ENCODE measurements at places on chromosomes 7 and 10.

GRCh38 chr10:75826846-75827245 lies 395.4 kb downstream of the LRMDA start:
- no peak for DNase-seq

DNA sequence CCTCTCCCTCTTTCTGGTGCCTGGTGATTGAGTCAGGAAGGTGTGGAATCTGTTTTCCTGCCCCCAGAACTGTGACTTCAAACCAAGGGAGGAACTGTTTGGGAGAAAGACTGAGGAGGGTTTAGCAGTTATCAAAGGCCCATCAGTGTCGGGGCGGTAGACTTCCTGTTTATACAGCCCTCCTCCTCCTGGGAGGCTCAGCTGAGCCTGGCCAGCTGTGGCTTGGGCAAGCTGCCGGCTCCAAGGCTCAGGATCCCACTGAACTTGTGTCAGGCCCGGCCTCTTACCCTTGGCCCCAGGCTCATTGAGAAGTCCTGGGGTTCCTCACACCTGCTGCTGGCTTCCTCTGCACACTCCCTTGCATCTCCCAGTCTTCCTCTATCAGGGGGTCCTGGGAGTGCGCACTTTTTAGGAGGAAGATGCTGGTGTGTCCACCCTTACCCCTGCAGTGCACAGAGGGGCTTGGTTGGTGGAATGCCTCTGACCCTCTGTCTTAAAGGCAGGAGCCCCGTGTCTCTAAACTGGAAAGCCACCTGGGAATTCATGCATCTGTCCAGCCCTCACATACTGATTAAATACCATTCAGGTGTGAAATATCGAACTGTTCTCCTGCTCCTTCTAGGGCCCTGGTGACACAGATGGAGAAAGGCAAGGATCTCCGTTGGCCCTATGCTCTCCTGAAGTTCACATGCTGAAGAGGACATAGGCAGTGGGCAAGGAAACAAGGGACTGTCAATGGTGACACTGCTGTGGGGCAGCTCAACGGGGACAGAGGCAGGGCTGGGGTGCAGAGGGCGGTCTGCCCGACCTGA lies 32.4 kb downstream of the CXCL12 start:
- DNase-seq: no peak

- DNase-seq: no peak
Measured at GRCh38 chr10:24494777-24495176, 228.9 kb downstream of the ARHGAP21 start.

DNA sequence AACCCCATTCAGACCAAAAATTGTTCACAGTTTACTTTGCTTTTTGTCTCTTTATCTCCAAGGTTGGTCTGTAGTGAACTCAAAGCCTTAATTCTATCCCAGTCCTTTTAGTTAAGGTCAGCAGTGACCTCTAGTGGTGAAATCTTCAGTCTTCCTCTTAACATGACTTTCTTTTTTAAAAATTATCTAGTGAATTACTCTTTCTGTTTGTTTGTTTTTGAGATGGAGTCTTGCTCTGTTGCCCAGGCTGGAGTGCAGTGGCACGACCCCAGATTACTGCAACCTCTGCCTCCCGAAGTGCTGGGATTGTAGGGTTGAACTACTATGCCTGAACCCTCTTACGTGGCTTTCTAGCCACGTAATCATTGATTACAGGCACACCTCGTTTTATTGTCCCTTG lies 25.0 kb downstream of the ZNF487 start:
- DNase-seq: peak; percentile 71

DNA sequence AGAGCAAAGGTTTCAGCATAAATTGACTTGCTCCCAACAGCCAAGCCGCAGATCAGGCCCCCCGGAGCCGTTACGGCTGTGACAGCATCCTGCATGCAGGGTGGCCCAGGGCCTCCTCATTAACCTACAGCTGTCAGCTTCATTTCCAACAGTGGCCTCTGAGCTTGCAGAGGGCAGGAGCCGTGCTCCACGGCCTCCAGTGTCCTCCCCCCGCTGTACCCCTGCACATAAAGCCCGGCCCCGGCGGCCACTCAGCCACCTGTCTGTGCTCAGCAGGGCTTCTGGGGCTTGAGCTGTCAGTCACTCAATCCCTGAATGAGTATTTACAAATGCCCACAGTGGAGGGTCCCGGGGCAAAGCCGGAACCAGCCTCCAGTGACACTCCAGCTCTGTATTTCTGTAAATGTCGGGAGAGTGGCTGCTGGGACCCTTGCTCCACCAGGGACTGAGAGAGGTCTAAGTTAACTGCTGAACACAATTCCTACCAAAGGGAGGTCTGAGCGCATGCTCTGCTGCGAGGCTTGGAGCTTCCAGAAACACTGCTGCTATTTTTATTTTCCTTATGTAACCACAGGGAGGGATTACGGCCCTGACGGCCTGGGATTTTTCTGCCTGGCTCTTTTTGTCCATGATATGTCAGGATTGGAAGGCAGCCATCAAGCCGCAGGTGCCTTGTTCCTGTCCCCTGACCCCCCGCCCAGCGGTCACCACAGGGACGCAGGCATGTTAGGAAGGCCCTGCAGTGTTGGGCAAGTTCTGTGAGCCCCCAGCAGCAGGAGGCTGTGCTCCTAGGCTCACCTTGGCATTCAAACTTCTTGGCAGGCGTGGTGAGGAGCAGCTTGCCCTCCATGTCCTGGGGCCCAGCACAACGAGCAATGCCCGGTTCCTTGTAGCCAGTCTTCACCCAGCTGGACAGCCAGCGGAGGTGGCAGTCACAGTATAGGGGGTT lies 165.0 kb downstream of the SLIT1 start:
- DNase-seq: peak; percentile 12

DNA sequence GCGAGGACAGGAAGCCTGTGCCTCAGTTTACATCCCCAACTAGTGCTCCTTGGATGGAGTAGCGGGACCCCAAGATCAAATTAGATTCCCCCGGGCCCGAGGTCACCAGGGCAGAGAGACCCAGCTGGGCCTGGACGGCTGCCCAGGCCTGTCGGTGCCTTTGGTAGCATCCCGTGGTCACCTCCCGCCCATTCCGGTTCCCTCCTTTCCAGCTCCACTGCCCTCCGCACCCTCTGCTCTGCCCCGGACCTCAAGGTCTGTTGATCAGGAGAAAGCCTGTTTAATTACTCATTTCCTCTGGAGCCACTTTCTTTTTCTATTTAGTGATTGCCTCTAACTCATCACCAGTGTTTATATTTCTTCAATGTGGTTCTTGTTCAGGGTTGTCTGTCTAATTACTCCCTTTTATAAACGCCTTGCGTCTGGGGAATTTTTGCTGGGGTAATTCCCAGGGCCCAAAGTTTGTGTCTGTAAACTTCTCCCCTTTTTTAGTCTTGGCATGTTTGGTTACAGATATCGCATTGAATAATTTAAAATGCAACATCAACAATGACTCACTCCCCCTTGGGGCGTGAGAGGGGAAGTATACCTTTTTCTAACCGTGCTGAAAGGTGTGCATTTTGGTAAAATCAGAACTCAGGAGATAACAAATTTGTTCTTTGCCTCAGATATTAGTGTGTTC lies 1.9 kb downstream of the FOXK1 start:
- no peak for DNase-seq

DNA sequence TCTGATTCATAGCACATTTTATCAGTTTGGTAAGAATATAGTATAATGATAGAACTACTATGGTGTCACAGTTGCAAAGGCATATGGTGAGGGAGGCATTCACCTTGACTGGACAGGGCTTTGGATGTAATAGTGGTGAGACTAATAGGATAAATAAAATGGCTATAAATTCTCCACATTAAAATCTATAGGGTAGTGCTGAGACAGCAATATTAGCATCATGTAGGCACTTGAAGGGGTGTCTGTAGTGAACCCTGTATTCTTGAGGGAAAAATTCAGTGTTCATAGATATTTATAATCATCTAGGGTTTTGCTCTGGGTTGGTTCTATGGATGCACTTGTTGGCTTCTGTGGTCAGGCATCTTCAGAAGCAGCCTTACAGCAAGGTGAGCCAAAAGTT lies 59.3 kb upstream of the ICA1 start:
- DNase-seq: no peak

- DNase-seq: peak; percentile 17
Measured at GRCh38 chr7:131424219-131424822, 96.6 kb downstream of the MKLN1 start.

DNA sequence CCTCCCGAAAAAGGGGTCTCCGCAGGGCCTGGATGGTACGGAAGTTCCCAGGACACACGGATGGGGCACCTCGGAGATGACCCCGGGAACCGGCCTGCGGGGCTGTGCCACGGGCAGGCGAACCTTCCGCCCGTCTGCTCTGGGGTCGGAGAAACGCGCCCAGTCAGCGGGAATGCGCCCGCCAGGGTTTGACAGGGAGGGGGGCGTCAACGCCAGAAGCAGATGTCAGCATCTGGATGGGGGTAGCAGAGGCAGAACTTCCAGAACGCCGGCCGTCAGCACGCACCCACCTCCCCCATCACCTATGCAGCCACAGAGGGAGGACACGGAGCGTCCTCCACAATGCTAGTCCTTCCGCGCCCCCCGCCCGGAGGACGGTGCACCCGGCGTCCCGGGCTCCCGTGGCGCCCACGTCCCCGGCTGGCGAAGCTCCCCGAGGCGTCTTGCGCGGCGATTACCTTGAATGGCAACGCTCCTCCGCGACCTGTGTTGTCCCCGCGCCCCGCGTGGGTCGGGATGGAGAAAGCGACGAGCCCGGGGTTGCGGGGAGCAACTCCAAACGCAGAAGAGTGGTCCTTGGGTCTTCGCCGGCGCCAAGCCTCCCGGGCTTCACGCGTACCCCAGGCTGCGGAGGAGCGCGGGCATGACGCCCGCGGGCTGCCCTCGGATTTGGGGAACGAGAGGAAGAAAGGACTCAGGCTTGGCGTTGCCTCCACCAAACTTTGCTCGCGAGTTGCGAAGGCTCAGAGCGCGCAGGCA lies 561 bp downstream of the FGFR2 start:
- DNase-seq: no peak

DNA sequence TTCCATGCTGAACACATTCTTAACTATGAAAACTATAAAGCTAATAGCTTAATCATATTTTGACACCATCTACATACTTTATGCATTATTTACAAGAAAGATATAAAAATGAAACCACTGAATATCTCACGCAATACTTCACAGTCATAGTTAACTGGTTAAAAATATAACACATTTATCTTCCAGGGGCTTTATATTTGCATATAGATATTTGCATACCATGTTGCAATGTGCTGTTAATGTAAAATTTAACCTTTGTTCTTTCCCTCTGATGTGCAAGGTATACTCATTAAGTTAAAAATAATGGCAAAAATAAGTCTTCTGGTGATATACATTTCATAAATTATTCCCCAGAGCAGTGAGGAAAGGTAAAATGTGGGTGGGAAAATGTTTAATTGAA lies 76.9 kb upstream of the MGMT start:
- no peak for DNase-seq

GRCh38 chr7:77407906-77408305 lies 8.2 kb downstream of the GSAP start:
- no peak for DNase-seq

DNA sequence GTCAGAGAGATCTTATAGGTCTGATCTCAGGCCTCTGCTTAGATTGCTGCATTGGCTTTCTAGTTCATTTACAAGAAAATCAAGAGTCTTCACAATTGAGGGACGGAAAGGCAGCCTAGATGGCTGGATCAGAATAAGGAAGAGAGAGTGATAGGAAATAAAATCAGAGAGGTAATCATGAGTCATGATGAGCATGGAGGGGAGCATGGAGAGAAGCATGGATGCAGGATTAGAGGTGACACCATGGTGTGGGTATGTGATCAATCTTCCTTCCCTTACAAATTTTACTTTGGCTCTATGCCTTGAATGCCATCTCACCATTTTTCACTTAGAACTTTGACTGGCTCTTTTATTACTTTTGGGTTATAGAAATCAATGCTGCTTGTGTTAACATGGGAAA lies 1.4 kb downstream of the BCCIP start:
- no peak for DNase-seq

DNA sequence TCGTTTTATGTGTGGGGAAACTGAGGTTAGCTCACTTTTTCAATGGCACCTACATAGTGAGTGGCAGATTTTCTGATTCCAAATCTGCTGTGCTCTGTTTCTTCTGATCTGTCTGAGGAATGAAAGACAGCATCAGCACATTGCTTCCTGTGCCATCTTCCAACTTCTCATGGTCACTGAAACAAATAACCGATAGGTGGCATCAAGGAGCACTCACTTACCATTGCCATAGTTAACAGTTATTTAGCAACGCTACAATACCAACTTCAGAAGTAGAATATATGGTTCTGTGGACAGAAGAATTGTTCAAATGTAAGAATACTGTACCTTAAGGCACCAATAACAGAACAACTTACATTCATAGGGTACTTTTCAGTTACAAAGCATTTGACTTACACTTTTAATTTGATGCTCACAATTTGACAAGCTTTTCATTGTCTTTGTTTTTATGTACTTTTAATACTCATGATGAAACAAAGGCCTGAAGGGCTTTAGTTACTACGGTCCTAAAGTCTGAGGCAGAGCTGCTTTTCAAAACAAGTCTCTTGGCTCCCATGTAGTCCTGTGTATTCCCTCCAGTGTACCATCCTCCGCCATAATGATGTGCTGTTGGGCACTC lies 228.9 kb upstream of the TCF7L2 start:
- peak; percentile 28 for DNase-seq

- no peak for DNase-seq
Measured at GRCh38 chr7:1724118-1724910, 54.2 kb downstream of the ELFN1 start.

GRCh38 chr7:83701736-83702135 lies 52.8 kb upstream of the SEMA3E start:
- no peak for DNase-seq

GRCh38 chr7:50540785-50541579 lies 24.2 kb downstream of the DDC start:
- no peak for DNase-seq

- no peak for DNase-seq
Measured at GRCh38 chr7:21429021-21429420, 1.1 kb downstream of the SP4 start.

GRCh38 chr7:16719699-16720098 lies 33.9 kb upstream of the TSPAN13 start:
- DNase-seq: no peak

- DNase-seq: no peak
Measured at GRCh38 chr10:119896937-119897770, 4.6 kb downstream of the SEC23IP start.

DNA sequence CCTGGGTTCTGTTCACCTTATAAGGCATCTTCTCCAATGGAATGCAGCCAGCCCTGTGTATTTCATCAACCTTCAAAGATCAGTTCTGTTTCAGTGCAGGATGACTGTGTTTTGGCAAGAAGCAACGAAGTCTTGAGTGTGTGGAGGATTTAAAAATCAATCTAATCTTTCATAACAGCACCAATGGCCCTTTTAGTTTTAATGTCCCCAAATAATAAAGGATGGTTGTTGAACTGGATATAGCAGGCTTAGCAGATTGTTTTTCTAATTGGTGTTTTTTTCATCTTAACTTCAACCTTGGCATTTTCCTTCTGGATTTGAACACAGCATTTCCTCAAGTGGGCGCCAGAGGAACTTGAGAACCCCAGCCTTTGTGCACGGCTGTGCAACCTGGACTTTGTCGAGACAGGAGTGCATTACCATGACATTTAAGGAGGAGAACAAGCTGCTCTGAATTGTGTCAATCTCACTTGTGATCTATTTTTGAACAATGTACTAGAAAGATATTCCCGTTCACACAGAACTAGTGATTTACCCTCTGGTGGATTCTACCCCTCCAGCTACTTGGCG lies 313.3 kb upstream of the AKR1E2 start:
- no peak for DNase-seq

- no peak for DNase-seq
Measured at GRCh38 chr7:101993311-101993710, 175.9 kb downstream of the CUX1 start.
